ENCODE measurements at places on chromosomes 12 and 14.

GRCh38 chr12:124653169-124653931 lies 85.9 kb upstream of the NCOR2 start:
- DNase-seq, result no peak

- DNase-seq, result no peak
These were observed 195.6 kb upstream of the KRR1 start for GRCh38 chr12:75706786-75707605.

- no peak for DNase-seq
These were observed 32.5 kb upstream of the MYRFL start for GRCh38 chr12:69792533-69792932.

DNA sequence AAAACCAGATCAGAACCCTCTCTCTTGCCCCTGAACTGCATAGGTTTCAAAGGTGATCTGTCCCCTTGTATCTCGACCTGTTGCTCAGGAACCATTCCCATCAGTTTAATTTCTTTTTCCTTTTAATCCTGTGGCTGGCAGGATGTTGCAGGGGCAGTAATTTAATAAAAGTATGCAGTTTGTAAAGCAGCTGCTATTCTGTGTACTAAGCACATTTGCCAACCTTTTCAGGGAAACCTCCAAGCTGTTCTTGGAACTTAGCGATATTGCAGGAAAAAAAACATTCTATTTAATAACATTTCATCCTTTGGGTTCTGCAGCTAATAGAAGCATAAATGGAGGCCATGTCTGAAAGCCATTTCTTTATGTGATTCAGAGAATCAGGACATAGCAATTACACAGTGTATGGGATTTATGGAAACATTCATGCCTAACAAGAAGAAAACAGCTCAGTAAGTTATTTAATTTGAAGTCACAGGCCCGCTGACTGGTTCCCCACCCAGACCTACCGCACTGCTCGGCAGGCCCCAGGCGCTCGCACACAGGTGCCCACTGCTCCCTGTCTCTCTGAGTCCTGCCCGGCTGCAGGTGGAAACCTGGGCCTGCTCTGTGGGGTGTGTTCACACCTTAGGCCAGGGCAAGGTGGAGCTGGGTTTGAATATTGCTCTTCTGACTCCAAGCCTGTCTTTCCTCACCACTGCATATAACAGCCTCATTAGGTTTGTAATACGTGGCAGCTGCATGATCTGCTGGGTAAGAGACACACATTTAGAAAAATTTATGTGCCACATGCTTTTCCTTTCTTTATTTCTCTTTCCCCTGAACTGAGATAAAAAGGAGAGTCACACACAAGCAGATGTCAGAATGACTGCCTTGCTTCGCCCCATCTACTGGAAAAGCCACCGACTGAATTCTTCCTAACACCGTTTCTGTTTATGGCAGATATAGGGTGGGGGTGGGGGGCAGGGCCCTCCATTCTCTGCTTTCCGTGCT lies 119.7 kb downstream of the SLC25A47 start:
- DNase-seq, result no peak

DNA sequence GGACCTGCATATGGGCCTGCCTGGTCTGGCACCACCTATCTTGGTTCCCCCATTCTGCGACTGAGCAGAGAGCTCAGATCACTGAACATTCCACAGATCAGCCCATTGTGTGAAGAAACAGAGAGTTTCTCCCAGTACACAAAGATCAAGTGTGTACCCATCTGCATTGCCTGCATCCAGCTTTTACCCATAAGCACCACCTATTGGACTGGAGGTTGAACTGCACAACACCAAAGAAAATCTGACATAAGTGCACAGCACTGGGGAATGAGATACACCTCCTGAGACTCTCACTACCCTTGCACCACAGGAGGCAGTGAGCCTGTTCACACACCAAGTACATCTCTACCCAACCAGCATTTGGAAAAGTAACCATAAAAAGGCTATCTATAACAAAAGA lies 362.6 kb upstream of the CLEC14A start:
- no peak for DNase-seq

DNA sequence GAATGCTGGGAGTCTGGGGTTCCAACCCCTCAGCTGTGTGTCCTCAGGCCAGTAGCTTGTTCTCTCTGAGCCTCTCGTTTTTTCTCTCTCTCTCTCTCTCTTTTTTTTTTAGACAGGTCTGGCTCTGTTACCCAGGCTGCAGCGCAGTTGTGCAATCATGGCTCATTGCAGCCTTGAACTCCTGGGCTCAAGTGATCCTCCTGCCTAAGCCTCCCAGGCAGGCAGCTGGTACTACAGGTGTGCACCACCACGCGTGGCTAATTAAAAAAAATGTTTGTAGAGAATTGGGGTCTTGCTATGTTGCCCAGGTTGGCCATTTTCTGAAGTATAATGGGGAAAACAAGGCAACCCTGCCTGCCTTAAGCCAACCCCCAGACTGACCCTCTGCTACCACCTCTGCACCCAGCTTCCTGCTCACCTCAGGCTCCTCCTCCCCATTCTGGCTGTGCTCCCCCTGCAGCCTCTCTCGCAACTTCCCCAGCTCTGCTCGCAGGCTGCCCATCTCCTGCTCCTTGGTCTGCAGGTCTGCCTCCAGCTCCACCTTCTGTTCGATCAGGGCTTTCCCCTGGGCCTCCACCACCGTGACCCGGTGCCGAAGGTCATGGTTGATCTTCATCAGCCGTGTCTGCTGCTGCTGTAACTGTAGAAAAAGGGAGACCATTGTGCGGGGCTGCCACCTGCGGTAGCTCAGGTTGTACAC lies 35.2 kb downstream of the RILPL1 start:
- no peak for DNase-seq

- DNase-seq, result no peak
These were observed 99.2 kb upstream of the TBX3 start for GRCh38 chr12:114783089-114783618.

All from cortex of kidney (tissue), 1 donor.